ENCODE measurements at places on chromosomes 3 and 15.
A peak's percentile ranks its signal among the peaks of the same experiment; 100 is the strongest.

DNA sequence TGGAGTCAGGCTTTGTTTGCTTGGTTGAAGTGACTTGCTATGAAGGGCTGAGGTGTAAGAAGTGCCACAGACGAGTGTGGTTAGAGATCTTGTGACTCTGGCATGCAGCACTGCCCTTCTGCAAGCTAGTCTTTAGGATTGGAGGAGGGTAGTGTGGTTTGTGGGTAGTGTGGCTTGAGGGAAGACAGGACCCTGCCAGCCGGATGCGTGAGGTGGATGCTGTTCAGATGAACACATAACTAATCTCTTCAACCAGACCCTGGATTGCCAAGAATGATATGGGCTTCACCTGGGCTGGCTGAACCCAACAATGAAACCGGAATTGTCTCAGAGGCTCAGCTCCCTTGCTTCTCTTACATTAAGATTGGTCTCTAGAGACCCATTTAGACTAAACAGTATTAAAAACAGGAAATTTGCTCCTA is 32.7 kb downstream of the STARD9 start:
- DNase-seq = no peak

- no peak for DNase-seq
These were observed 30.4 kb downstream of the GASK1A start for GRCh38 chr3:43009547-43009946.

- DNase-seq = no peak
These were observed 4.1 kb downstream of the MBNL1 start for GRCh38 chr3:152272771-152273242.

DNA sequence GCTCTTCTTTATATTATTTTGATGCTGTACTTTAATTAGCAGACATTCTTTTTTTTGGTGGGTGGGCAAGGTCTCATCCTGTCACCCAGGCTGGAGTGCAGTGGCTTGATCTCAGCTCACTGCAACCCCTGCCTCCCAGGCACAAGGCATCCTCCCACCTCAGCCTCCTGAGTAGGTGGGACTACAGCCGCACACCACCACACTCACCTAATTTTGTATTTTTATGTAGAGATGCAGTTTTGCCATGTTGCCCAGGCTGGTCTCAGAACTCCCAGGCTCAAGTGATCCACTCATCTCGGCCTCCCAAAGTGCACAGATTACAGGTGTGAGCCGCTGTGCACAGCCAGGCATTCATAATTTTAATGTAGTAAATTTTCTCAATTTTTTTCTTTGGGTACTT is 608.1 kb downstream of the ZNF385D start:
- DNase-seq = no peak

GRCh38 chr3:43231276-43232000 is 54.9 kb upstream of the SNRK start:
- DNase-seq = no peak

DNA sequence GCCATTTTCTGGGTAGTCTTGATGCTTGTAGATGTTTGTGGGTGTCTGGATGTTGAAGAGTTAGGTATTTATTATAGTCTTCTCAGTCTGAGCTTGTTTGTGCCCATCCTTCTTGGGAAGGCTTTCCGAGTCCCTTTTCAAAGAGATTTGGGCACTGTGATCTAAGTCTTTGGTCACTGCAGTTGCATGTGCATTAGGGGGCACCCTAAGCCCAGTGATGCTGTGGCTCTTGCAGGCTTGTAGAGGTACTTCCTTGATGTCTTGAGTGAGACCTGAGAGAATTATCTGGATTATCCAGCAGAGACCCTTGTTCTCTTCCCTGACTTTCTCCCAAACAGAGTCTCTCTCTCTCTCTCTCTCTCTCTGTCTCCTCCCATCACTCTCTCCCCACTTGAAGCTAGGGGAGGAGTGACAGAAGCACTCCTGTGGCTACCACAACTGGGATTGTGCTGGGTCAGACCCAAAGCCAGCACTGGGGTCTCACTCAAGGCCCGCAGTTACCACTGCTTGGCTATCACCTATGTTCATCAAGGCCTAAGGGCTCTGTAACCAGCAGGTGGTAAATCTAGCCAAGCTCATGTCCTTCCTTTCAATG is 68.5 kb downstream of the TMCO5A start:
- no peak for DNase-seq

- DNase-seq = peak; percentile 15
These were observed 133.8 kb upstream of the GMNC start for GRCh38 chr3:190996181-190996775.

DNA sequence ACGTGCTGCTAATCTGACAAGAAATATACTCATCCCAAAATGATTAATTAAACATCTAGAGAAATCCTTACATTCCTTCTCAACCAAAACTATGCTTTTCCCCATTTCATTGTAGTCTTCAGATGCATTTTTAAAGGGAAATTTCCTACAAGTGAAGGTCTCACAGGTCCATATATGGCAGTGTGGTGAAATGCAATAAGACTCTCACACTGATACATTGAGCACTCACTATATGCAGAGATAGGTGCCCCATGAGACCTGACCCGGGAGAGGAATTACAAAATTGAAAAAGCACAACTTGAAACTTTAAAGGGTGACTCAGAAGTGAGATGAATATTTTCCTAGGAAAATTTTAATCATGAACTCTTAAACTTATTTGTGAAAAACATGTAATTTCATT is 629.2 kb upstream of the NAALADL2 start:
- DNase-seq = no peak

DNA sequence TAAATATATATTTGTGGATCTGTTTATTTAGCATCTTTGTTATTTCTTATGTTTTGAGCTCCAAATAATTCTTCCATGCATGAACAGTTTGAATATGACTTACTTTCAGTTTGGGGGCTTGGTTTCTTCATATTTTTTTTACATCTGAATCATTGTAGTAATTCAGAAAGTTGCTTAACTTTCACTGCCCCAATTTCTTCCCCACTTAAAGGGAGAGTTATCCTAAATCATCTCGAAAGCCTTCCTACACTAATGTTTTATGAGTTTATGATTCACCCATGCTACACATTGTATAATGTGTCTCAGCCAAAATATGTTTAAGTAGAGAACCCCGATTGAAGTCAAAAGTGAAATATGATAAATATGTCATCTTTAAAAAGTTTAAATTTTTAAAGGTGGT is 47.8 kb downstream of the SPRED1 start:
- no peak for DNase-seq

GRCh38 chr15:70427167-70428120 is 329.7 kb upstream of the TLE3 start:
- DNase-seq = no peak

GRCh38 chr3:131903988-131904415 is 130.8 kb downstream of the CPNE4 start:
- DNase-seq = no peak

DNA sequence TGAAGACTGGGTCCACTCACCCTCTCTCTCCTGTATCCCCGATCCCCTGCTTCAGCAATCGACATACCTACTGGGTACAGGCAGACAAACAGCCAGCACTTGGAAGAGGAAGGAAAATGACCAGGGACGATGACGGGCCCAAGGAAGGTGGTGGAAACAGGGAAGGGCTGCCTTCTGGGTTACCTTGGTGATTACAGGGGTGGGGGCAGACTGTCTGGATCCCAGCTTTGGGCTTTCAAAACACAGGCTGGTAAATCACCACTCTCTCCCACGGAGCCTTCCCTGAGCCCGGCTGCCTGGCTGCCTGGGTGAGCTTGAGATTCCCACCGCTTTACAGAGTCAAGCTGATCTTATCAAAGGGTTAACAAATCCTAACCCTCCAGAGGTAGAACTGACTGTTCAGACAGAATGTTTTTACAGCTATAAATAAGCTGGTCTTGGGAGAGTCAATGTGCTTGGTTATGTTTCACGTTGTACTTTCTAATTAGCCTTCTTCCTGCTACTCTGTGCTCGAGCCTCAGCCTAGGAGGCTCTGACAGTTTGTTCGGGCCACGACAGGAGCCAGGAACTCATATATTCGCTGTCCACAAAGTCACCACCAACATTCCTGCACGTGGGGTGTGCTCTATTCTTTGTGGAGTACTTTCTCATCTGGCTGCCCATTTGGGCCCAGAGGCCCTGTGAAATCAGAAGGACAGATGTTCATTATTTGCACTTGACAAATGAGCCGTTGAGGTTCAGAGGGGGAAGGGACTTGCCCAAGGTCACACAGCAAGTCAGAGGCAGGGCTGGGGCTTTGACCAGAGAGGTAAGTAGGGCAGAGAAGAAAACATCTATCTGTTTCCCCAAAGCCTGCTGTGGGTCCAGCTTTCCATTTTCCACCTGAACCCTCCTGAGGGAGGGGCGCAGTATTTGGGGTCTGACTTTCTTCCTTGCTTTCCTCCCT is 63.5 kb downstream of the FEM1B start:
- DNase-seq = peak; percentile 17

DNA sequence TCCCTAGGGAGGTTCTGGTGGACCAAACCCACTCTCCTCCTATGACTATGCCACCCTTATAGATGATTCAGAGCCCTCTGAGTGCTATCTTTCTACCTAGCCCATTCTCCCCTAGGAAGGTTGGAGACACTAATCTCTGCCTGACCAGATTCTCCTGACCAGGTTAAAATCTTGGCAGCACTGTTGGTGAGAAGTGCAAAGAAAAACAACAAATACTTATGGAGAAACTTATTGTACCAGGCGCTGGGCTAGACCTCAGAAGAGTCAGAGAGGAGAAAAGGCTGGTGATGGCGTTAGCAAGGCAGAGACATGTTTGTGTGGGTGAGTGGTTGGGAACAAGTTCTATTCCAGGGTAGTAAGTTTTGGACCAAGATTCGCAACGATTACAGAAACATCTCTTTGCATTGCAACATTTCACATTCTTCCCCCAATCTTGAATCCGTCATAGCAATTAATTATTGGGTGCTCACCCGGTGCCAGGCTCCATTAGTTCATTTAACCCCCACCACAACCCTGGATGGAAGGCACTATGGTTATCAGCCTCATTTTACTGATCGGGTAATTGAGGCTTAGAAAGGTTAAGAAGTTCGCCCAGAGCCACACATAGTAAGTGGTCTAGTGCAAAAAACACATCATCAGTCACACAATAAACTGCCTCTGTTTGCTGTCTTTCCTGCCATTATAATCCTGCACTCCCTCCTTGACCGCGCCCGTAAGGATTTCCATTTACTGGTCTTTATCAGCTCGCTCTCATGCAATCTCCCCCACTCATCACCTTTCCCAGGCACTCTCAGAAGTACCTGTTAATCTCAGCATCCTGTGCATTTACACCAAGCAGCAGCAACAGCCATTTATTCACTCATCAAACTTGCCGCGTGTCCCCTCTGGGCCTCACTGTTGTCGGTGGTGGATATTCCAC is 655 bp upstream of the TSPAN3 start:
- no peak for DNase-seq

GRCh38 chr15:45534821-45535220 is 12.3 kb upstream of the SLC30A4 start:
- DNase-seq = peak; percentile 7

- DNase-seq = no peak
These were observed 2.7 kb upstream of the CACNA2D2 start for GRCh38 chr3:50506169-50506568.

DNA sequence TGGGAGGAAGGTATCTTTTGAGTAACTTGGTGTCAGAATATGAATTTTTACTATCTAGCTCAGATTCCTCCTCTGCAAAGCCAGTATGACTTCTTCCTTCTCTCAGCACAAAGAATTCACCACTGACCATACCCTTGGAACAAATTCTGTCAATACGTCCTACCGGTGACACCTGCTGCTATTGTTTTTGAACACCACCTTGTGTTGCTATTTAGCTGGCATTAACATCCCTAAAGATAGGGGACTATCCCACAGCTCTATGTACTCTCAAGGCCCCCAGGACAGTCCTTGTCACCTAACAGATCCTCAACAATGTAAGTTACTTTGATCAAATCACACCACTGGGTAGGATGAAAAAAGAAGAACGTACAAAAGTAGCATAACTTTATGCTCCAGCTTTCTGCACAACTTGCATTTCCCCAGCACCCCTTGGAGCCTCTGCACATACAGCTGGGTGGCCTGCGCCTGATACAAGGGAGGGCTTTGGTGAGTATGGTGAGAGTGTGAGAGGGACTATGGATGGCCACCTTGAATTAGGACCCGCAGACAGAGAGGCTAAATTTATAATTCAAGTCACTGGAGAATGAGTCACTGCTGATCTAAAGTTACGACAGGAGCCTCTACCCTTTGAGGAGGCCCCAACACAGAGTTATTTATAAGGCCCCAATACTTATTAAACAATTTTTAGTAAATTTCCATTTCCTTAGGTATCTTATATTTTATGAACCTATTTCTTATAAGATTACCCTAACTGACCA is 2.3 kb upstream of the COLQ start:
- no peak for DNase-seq

GRCh38 chr15:91515188-91515754 is 338.2 kb upstream of the SLCO3A1 start:
- DNase-seq = no peak

DNA sequence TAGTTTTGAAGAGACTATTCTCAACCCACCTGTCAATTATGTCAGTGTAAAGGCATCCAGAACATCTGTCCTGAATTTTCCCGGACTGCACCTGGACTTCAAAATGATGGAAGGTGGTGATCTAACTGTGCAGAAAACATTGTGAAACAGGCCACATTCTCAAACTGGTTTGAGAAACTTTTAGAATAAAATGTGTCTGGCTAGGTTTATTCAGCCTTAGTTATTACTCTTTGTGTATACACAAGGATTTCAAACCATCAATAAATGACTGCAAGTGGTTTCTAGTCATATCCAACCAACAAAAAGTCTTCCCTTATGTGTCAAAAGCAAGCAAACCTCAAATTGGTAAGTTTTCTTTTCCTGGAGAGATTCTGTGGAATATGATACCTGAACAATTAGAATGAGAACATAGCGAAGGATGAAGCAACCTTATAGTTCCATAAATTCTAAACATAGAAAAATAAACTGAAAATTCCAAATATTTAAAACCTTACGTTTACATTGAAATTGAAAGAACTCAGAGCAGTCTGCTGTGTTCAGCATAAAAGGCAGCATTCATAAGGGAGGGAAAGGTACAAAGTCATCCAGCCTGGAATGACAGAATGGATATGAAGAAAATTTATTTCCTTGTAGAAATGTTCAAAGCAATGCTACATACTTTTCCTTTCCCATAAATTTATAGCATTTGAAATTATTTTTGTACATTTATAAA is 306.6 kb upstream of the TGFBR2 start:
- no peak for DNase-seq

- no peak for DNase-seq
These were observed 26.2 kb downstream of the ZBED2 start for GRCh38 chr3:111568911-111569310.

DNA sequence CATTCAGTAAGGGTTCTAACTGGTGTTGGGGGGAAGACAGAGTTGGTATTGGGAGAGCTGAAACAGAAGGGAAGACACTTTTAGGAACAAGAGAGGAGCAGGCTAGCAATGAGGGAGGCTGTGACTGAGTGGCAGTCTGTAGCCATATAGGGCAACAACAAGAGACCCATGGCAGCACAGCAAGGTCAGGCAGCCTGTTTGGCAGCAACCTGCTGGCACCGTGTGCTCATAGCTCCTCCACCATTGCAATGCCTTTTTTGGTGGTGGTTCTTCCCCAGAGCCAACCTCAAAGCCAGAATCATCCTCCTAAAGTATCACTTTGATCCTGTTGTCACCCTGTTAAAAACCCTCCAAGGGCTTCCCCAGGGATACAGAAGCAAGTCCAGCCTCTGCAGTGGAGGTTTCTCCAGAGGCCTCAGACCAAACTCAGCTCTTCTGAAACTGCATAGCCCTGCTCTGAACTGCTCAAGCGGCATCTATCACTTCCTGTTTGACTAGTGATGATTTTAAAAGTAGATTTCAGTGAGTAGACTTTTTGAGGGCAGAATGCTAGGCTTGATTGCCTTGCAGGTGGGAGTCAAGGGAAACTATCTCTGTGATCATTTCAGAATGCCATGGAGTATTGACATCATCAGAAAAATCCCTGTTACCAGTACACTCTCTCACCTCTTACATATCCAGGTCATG is 176.9 kb downstream of the STAC start:
- no peak for DNase-seq

GRCh38 chr3:10520072-10520471 is 14.7 kb upstream of the ATP2B2 start:
- peak; percentile 21 for DNase-seq
